ENCODE measurements at places on chromosomes 5 and 9.

GRCh38 chr5:36535378-36535777, 71.0 kb upstream of the SLC1A3 start:
- no peak for DNase-seq

DNA sequence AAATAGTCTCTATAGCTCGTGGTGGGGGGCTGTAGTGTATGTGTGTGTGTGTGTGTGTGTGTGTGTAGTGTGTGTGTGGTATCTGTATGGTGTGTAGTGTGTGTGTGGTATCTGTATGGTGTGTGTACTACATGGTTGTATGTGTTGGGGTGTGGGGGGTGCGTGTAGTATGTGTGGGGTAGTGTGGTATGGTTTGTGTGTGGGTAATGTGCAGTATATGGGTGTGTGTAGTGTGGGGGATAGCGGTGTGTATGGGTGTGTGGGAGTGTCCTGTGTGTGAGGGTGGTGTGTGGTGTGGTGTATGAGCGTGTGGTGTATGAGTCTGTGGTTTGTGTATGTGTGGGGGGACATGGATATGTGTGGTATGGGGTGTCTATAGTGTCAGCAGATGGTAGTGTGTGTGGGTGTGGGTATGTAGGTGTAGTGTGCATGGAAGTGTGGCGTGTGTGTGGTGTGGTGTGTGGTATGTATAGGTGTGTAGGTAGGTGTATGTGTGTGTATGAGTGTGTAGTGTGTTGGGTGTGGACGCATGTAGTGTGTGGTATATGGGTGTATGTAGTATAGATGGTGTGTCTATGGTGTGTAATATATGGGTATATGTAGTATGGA, 145.8 kb upstream of the IQGAP2 start:
- no peak for DNase-seq

- DNase-seq, result peak; percentile 4
Observed at GRCh38 chr5:113447498-113448050, 12.8 kb upstream of the TSSK1B start.

- DNase-seq, result peak; percentile 57
Observed at GRCh38 chr9:36450110-36450732, 50.2 kb upstream of the RNF38 start.

DNA sequence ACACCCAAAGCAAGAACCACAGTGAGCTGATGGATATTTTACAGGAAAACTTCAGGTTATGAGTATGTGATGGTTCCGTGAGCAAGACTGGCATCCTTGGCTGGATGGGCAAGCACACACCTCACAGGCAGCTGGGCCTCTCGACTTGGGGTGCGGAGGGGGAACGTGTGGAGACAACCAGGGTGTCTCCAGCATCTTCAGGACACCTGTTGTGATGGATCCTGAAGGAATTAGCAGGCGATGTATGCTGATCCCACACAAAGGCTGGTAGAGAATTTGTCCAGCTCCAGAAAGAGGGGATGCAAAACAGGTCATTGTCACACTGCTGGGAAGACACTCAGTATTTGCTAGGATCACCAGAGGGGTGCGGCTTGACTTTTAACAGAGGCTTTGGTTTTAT, 42.7 kb downstream of the SECISBP2 start:
- DNase-seq, result no peak

- DNase-seq, result no peak
Observed at GRCh38 chr9:115005322-115005721, 74.9 kb upstream of the TNFSF8 start.

DNA sequence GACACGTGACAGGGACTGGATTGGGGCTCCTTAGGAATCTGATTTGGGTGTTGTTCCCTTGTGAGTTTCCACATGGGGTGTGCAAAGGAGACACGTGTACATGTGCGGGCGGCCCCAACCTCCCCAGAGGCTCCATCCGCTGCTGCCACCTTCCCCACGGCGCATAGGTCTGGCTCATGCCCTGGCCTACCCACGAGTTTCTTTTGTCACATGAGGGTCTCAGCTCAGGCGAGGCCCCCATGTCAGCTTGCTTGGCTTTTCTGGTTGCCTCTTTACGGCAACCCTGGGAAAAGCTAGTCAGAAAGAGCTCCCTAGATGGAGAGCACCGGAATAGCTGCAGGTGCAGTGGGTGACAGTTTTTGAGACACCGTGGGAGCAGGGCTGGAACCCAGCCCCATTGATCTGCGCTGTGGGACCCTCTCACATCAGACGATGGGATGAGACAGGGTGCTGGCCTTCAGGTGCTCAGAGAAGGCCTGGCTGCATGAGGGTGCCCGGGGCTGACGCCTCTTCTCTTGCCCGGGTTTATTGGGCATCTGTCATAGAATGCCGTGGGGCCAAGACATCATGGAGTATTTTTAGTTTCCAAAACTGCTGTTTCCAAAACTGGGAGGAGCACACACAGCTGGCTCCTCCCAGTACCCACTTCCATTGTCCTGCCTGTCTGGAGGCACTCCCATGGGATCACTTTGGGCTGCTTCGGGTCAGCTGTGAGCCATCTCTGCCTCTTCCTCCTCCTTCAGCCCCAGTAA, 107.8 kb downstream of the WNK2 start:
- DNase-seq, result no peak

DNA sequence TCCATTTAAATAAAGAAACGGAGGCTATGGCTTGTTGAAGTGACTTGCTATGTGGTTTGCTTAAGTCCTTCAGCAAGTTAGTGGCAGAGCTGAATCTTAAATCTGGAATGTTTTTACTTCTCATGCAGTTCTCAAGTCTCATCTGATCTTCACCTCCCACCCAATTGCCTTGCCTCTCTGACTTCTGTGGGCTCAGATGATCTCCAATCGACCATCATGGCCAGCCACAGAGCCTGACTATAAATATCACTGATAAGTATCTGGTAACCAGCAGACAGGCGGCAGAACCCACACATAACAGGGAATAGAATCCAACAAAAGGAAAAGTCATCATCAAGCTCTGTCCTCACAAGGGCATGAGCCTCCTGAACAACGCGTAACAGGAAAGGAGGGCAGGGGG, 149.9 kb downstream of the FAM114A2 start:
- DNase-seq, result no peak

DNA sequence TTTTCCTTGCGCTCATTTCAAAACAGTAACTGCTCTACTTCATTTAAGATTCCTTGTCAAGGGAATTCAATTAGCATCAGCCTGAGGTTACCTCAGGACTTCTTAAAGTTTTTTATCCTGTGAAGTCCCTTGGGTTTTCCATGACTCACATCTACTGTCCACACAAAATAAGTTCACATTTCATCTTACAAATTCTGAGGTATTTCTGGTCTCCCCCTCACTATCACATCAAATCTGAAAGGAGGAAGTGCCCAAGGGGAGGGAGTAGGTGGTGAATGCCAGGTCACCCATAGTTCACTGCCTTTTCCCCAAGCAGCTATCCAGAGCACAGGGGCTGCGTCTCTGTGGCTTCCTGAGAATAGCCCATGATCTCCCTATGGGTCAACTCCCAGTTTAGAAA, 227.1 kb upstream of the NREP start:
- DNase-seq, result peak; percentile 94

GRCh38 chr9:129568560-129569501, 52.1 kb downstream of the C9orf50 start:
- peak; percentile 42 for DNase-seq

DNA sequence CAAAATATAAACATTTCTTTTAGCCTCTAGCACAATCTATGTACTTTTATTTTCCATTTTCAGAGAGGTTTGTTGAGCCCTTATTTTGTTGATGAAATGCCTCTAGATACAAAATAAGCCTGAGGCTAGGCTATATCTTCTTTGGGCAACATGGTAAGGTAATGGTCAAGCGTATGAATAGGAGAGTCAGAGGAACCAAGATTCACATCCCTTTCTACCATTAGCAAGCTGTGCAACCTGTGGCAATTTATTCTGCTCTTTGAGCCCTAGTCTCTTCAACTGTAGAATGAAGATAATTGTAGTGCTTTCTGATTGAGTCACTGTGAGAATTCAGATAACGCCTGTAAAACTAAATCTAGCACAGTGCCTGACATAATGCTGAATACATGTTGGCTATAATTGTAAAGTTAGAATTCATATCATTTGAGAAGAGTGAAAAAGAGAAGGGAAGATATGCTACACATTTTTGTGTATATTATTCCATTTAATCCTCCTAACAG, 412.5 kb downstream of the CCDC171 start:
- no peak for DNase-seq

DNA sequence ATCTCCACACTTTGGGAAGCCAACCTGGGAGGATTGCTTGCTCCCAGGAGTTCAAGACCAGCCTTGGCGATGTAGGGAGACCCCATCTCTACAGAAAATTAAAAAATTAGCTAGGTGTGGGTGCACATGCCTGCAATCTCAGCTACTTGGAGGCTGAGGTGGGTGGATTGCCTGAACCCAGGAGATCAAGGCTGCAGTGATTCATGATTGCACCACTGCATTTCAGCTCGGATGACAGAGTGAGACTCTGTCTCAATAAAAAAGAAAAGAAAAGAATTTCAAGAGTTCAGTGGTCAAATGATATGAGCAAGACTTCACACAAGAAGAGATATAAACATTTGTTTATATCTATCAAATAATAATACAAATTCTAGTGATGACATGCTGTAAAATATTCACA, 23.0 kb upstream of the MTAP start:
- peak; percentile 49 for DNase-seq

- DNase-seq, result no peak
Observed at GRCh38 chr9:121160025-121160424, 41.6 kb downstream of the RAB14 start.

Measured in AG10803 (cell line).